ENCODE measurements at places on chromosomes 1 and 21.

DNA sequence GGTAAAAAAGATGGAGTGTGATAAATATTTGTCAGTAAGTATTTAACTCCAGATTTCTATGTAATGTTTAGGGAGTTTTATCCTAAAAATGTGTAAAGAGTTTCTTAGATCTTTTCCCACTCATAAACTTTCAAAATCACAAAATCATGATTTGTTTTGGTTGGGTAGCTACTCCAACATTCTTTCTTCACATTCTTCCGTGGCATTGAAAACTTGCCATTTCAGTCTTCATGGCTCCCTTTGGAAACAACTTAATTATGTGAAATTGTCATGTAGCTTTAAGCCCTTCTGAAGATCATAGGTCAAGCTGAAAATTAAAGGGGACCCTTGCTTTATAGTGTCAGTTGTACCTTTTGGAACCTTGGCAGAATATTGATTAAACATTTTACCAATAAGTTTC lies 73.2 kb downstream of the ADGRL2 start:
- peak; percentile 34 for DNase-seq

DNA sequence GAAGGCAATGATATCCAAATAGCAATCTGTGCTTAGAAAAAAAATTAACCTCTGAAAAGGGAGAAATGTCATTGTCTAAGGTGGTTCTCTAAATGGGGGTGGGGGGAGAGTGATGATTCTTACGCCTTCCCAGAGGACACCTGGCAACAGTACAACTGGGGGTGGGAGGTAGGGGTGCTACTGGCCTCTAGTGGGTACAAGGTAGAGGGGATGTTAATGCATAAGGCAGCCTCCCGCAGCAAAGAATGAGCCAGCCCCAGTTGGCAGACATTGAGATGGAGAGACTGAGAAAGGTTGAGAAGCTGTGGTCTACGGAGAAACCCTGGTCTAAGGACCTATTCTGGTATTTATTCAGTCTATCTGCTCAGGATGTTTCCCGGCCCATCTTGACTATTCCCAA lies 472.2 kb upstream of the RUNX1 start:
- no peak for DNase-seq

DNA sequence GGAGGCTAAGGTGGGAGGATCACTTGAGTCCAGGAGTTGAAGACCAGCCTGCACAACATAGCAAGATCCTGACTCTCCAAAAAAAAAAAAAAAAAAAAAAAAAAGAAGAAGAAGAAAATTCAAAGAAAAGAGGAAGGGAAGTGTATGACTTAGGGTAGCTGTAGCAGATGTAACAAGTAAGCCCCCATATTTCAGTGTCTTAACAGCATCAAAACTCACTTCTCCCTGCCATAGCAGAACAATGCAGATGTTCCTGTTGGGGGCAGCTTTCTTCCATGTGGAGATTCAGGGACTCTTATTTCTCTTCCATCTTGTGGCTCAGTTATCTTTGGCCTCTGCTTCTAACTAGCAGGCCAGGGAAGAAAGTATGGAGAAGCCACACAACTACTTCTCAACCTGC lies 10.2 kb upstream of the PTGFRN start:
- DNase-seq, result no peak

DNA sequence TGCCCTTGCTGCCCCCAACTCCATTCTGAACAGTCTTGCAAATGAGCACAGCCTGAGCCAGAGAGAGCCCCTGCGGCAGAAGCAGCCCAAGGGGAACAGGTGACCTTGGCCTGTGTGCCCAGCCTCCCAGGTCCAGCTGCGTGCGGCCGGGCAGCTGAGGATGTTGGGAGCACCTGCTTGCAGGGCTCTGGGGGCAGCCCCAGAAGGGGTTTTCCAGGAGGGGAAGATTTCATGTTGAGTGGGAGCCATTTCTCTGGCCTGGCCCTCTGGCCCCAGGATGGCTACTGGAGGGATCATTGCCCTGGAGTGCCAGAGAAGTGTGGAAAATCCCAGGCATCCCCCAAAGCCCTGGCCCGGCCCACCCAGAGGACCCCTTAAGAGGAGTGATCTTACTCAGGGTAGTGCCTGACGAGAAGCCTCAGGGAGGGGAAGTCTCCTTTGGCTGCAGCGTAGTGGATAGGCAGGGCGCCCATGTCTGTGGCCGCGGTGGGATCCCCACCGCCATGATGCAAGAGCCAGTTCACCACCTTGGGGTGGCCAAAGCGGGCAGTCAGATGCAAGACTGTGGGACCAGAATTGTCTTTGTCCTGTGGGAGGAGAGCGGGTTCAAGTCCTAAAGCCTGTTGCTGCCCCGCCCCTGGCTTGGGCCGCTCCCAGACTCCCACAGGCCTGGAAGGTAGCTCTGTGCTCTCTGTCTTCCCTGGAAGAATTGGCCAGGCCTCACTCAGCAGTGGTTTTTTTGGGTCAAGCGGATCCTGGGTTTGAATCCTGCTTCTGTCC lies 20.6 kb upstream of the RNU1-4 start:
- DNase-seq, result no peak

GRCh38 chr1:53373246-53373645 lies 45.4 kb upstream of the LRP8 start:
- no peak for DNase-seq
